Mucosa of descending colon (tissue), 3 donors: ENCODE measurements at places on chromosomes 12 and 14. TPM values are rescaled to one million over a fixed set of nuclear protein-coding genes. Genes with fewer than 3 reads are reported as not detected.

The CPM gene
- total RNA-seq, result 40.1 TPM

The KRT8 gene
- total RNA-seq, result 1,334 TPM

DNA sequence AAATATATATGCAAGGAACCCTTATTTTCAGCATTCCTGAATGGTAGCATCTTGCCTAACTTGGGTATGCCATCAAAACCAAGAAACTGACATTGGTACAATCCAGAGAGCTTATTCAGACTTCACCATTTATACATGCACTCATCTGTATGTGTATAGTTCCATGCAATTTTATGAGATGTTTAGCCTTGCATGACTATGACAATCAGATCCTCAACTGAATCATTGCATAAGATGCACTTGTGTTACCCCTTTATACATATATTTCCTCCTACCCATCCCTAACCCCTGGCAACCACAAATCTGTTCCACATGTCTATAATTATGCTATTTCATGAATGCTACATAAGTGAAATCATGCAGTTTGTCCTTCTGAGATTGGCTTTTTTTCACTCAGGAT is 37.0 kb upstream of the PPFIBP1 start:
- DNase-seq, result no peak

- DNase-seq, result no peak
Observed at GRCh38 chr12:85804663-85805062, 31.5 kb downstream of the RASSF9 start.

DNA sequence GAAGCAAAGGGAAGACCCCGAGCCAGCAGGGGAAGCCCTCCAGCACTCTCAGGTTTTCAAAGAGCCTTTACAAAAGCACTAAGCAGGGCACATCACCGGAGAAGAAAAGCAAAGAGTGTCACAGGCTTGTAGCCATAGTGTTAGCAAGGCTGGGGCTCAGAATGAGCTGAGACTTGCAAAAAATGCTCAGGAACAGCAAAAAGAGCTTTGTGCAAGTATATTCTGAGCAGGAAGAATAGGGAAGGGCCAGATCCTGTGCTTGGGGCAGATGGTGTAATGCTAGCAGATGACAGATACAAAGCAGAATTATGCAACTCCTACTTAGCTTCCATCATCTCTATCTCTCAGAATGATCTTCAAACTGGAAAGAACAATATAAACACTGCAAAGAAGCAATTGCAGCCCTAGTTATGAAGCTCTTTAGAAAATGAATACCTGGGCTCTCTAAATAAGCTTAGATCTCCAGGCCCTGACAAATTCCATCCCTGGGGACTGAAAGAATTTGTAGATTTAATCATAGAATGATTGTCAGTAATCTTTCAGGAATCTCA is 23.7 kb upstream of the PARP11 start:
- no peak for DNase-seq

GRCh38 chr14:33254861-33255395 is 316.2 kb downstream of the NPAS3 start:
- no peak for DNase-seq

DNA sequence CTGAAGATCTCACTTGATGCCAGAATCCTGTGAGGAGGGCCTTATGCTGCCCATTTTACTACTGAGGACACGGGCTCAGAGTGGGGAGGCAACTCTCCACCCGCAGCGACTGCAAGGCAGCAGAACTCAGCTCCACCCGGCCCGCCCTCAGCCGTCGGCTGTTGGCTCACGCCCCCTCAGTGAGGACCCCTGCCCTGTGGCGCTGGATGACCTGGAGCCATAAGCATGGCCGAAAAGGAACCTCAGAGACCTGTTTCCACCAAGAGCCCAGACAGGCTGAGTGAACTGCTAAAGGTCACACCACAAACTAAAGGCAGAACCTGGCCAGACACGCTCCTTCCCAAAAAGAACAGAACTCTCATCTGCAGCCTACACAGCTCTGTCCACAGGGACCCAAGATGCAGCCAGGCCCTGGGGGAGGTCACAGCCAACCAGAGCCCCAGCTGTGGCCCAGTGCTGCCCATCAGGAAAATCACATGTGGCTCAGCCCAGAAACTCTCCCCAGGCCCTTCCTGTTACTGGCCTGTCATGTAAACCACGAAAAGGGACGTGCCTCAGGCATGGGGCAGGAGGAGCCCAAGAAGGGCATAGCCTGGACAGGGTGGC is 32.8 kb downstream of the CCNK start:
- DNase-seq, result peak; percentile 29

DNA sequence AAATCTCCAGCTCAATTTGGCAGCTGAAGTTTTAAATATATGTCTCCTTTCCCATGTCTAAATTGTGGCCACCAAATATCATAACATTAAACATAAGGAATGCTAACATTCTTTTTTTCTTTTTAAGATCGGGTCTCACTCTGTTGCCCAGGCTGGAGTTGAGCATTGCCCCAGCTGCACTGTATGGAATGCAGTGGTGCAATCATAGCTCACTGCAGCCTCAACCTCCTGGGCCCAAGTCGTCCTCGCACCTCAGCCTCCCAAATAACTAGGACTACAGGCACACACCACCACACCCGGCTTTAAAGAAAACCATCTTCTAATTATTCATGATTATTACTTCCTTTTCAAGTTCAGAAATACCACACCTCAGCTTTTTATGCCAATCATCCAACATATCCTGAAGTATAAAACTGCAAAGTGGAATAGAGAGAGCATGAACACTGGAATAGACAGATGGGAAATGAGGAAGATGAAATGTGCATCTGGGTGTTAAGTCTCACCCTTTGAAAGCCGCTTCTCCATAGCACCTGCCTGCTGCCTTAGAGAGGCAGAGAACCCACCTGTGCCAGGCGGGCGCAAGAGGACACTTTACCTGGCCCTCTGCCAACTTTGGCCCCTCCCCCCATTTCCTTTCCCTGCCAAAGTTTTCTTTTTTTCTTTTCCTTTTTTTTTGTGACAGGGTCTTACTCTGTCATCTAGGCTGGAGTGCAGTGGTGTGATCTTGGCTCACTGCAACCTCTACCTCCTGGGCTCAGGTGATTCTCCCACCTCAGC is 2.8 kb upstream of the EML1 start:
- no peak for DNase-seq
